PC-3 (cell line): ENCODE measurements at places on chromosomes 1 and 21.

DNA sequence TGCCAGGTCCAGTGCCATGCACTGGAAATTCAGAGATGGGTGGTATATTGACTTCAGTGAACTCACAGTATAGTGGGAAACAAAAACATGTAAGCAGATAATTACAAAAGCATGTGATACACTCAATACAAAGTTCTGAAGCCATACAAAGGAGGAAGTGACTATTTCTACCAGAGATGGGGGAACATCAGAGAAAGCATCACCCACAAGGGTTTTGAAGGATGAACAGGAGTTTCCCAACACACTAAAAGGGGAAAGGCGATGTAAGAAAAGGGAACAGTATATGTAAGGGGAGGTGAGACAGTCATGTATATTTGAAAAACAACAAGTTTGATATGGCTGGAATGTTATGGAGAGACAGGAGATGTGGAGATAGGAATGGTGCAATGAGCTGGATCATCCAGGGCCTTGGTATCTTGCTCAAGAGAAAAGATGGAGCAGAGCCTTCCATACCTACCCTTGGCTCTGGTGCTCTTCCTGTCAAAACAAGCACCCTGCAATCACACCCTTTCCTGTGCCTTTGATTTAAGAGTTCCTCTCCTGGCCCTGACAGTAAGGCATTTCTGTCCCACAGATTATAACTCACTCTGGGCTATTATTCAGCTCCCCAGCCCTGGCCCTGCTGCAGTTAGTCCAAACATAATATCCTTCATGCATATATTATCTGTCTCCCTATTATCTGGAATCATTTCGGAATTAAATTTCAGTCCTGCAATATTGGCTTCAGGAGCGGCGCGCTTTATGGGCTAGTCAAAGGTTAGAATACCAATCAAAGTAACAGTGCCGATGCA lies 60.5 kb downstream of the DMAP1 start:
- no peaks in the 10 kb centered on the region for H3K27me3 ChIP-seq
- no peak overlapping the region for H3K4me3 ChIP-seq
- H3K27ac ChIP-seq, result no peak overlapping the region

- no peaks in the 10 kb centered on the region for H3K36me3 ChIP-seq
- H3K4me3 ChIP-seq, result no peak overlapping the region
- peaks cover 35% of the 10 kb centered on the region for H3K4me1 ChIP-seq
These were observed 9.5 kb downstream of the ACTL8 start for GRCh38 chr1:17764591-17764990.

DNA sequence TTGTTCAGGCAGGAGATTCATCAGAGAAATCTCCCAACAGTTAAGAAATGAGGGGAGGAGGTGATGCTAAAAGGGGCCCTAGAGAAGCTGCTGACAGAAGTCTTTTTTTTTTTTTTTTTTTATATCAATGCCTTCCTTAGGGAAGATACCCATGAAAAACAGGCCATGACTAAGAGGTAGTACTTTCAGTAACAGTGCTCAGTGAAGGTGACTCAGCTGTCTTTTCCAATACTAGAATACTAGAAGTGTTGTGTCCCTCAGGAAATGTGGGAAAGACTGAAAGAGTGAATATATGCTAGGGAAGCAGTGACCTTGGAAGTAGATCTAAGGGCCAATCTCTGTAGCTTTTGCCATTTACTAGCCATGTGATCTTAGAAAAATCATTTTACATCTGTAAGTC lies 52.4 kb upstream of the SLFNL1 start:
- peak; percentile 45 for DNase-seq
- no peak overlapping the region for H3K27ac ChIP-seq
- no peaks in the 10 kb centered on the region for H3K27me3 ChIP-seq
- 0 out of 2 replicates have a peak, but pooled peaks cover 4% of the 10 kb centered on the region for H3K4me1 ChIP-seq
- H3K36me3 ChIP-seq, result 0 out of 2 replicates have a peak, but pooled peaks cover 2% of the 10 kb centered on the region

GRCh38 chr1:185767508-185768120 lies 33.4 kb downstream of the HMCN1 start:
- no peak overlapping the region for H3K4me3 ChIP-seq
- H3K27ac ChIP-seq, result no peak overlapping the region
- H3K4me1 ChIP-seq, result no peaks in the 10 kb centered on the region

DNA sequence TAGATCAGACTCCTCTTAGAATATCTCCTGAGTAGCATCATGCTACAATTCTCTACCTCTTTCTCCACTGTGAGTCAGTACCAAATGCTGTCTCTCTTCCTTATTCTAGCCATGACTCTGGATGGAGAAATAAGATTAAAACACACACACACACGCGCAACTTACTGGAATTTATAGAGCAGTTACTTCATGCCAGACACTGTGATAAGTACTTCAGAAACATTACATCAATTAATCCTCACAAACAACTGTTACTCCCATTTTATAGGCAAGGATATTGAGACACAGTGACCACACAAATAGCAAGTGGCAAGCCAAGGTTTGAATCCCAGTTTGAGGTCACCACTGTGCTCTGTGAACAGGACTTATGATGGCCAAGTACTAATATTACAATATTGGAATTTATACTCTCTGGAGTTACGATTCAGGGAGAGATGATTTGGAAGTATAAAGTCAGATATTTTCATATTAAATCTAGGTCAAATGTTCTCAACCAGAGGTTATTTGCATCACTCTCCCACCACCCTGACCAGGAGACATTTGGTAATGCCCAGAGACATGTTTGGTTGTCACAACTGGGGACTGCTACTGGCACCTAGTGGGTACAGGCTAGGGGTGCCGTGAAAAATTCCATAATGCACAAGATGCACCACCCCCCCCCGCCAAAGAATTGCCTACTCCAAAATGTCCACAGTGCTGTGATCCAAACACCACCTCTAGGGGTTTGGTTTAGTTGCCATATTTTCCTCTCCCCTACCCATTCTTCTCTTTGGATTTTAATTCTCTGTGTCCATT lies 221.6 kb downstream of the LTN1 start:
- no peaks in the 10 kb centered on the region for H3K36me3 ChIP-seq
- no peak for DNase-seq
- H3K27ac ChIP-seq, result no peak overlapping the region
- peaks cover 13% of the 10 kb centered on the region for H3K4me1 ChIP-seq

GRCh38 chr1:34199927-34200326 lies 23.2 kb downstream of the C1orf94 start:
- H3K36me3 ChIP-seq, result no peaks in the 10 kb centered on the region
- peak; percentile 45 for DNase-seq
- no peaks in the 10 kb centered on the region for H3K4me1 ChIP-seq
- H3K4me3 ChIP-seq, result no peak overlapping the region
- H3K27me3 ChIP-seq, result no peaks in the 10 kb centered on the region
